ENCODE measurements at places on chromosomes 6 and 20.

DNA sequence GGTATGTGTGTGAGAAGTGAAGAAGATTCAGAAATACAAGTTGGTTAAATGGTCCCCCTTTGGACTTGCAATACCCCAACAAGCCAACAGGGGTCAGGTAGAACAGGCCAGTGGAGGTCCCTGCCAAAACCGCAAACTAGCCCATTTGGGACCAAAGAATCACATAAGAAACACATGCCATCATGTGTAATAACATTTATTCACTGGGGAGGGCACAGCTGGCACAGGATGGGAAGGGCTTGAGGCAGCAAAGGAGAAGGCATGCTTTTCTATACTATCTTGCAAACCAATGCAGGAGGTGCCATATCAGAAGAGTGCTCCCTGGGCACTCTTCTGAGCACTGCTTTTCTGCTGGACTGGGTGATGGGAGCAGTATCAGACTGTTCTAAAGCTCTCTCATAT, 116.1 kb upstream of the TRAF3IP2 start:
- DNase-seq, result no peak

GRCh38 chr20:53789989-53790675, 196.5 kb upstream of the ZNF217 start:
- DNase-seq, result no peak

DNA sequence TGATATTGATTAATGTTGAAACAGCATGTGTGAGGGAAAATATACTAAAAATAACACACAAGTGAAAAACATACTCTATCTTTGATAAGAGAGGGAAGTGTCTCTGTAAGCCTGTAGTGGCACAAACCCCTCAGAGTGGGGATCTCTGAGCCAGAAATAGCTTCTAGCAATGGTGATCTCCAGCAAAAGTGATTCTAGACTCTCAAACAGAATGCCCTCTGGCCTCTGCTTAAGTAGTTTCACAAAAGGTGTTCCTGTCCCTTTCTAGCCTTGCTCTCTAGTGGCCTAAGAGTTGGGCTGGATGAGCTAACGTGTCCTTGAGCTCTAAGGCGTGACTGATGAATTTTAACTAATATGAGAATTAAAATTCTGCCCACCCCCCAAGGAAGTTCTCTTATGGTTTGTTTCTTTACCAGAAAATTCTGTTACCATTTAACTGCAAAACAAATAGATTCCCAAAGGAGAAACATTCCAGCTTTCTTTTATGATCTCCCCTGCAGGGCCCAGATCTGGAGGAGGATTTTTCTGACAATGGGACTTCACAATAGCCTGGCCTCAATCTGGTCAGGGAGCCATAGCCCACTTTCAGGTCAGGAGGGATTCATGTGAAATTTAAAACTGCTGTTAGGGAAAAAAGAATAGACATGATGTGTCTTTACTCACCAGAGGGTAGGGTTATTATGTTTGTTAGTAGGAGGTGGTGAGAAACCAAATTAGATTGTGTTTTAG, 182.5 kb upstream of the LAMP5 start:
- DNase-seq, result no peak

DNA sequence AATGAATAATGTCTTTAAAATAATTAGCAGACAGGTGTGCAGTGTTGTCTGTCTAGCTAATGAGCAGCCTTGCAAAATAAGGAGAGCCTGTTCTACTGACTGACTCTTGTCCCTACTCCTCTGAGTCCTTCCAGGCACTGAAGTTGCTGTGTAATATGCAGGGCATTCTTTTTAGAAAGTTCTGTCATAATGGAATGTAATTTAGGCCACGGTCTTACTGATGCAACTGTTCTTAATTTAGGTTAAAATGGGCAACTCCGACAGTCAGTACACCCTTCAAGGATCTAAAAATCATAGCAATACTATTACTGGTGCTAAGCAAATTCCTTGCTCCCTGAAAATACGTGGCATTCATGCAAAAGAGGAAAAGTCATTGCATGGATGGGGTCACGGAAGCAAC, 133.9 kb downstream of the TIAM2 start:
- no peak for DNase-seq

DNA sequence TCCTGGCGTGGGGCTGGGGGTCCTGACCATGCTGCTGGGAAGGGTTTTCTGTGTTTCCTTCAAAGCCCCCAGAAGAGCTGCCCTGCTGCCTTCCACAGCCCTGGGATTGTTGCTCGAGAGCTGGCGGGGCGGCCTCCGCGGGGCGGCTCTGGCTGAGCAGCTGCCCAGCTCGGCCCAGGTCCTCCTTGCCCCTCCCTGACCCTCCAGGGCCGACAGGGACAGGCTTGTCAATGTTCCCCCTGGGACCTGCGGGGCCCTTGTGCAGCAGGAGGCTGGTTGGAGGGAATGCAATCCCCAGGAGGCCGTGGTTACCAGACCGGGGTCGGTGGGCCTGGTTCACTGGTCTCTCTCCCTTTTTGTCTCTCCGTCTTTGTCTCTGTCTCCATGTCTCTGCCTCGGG, 19.9 kb downstream of the GATA5 start:
- DNase-seq, result no peak

- DNase-seq, result no peak
Observed at GRCh38 chr6:36035225-36035624, 7.6 kb downstream of the MAPK14 start.

- DNase-seq, result no peak
Observed at GRCh38 chr20:53828682-53829254, 235.1 kb upstream of the ZNF217 start.

DNA sequence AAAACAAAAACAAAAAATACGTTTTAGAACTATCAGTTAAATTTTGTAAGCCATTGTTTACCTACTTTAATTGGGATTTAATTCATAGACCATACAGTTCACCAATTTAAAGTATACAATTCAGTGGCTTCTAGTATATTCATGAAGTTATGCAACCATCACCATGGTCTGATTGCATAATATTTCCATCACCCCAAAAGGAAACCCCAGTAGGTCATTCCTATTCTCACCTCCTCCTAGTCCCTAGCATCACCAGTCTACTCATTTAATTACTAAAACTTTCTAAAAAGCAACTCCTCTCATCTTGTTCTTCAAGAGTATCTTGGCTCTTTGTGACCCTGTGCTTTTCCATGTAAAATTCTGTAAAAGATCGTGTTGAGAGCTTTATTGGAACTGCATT, 60.2 kb downstream of the ASXL1 start:
- no peak for DNase-seq

GRCh38 chr6:17710331-17710730, 3.6 kb upstream of the NUP153 start:
- no peak for DNase-seq

DNA sequence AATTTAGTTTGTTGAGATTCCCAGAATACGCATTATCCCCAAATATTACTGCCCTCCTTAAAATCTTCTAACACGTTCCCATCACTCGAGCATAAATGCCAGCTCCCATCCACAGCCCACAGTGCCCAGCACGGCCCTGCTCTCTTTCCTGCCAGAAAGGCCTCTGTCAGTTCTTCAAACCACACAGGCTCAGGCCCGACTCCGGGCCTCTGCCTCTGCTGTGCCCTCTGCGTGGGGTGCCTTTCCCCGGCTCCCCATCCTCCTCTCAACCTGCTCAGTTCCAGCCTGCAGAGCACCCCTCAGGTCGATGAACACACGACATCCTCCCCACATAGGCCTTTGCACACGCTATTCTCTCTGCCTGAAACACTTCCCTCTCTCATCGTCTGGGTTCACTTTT, 12.8 kb downstream of the ULBP3 start:
- no peak for DNase-seq

- no peak for DNase-seq
Observed at GRCh38 chr6:14658886-14659561, 541.5 kb downstream of the CD83 start.

All from cortex of kidney (tissue), 1 donor.